ENCODE measurements at places on chromosomes 1 and 21.

DNA sequence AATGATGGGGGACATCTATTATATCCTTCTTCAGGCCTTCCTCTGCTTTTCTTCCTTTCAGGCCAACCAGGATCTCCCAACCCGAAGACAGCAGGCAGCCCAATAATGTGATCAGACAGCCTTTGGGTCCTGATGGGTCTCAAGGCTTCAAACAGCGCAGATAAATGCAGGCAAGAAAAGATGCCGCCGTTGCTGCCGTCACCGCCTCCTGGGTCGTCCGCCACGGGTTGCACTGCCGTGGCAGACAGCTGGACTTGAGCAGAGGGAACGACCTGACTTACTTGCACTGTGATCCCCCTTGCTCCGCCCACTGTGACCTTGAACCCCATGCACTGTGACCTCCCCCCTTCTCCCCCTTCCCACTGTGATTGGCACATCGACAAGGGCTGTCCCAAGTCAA is 27.9 kb downstream of the SZRD1 start:
- no peak for DNase-seq

DNA sequence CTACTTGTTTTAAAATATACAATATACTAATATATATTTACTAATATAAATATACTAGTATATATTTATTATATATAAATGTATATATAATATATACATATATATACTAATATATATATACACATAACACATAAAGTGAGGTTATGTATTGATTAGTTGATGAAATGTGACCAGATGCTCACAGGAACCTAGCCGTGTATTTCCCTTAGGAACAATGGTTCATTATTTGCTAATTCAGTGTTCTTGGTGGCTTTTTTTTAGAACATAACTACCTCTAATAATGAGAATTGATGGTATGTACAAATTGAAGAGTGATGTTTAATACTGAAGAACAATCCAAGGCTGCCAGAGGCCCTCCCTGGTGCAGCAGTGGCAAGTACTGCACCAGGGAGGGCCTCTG is 37.9 kb upstream of the ITPKB start:
- DNase-seq, result no peak

DNA sequence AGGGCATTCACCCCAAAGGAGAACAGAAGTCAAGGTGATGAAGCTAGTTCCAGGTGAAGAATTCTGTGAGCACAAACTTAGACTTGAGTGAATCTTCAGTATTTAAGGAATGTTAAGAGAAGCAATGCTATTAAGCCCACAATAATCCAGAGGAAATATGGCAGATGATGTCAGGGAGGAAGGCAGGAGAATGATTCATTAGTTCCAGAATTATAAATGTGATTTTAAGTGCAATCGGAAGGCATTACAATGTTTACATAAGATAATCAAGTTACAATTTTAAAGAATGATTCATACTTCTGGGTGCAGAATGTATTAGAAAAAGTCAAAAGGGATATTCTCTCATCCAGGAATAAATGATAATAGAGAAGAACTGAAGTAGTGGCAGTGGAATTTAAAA is 545.2 kb upstream of the BRINP3 start:
- DNase-seq, result no peak

- DNase-seq, result no peak
Observed at GRCh38 chr1:202086579-202087350, 36.0 kb upstream of the GPR37L1 start.

DNA sequence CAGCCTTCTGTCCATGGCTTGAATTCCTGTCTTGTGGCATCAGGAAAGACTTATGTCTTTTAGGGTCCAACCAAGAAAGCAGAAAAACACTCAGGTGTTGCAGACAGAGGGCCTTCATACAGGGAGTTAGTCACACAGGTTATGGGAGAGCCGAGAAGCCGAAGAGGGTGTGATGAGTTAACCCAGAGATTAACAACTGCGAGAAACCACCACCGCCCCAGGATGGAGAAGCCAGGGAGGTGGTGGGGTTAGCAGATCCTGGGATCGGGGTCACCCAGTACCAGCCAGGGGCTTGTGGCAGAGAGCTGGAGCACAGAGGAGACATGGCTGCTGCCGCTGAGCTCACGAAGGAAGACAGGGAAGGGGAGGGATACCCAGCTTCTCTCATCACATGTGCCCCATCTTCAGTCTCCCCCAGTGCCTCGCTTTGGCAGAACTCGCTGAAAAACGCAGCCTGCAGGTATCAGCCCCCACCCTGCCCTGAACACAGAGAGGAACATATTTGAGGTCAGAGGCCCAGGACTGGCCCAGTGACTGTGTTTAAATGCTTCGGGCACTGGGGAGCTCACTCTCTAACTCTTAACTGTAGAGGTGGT is 58.7 kb downstream of the RUNX3 start:
- no peak for DNase-seq

DNA sequence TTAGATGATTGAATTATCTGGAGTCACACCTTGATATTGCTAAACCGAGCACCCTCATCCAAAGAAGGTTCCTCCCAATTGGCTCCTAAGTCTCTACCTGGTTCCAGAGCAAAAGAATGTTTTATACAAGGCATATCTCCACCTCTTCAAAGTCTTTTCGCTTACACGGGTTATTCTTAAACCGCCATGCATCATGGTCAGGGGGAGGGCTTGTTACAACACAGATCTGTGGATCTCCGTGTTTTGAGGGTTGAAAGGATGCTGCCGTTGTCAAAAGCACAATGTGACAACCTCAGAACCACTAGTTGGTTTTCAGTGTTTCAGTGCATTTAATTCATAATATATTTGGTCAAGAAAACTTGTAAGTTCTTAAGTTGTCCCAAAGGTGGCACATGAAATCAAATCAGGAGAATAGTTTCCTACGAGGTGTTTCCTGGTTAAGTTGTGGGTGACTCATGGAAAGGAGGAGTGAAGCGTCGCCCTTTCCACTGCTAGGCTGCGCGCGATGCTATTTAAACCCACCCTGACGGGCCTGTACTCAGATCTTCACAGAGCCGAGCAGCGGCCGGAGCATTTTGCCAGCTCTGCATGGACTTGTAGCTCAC is 1531.6 kb upstream of the TPTE start:
- DNase-seq, result no peak

DNA sequence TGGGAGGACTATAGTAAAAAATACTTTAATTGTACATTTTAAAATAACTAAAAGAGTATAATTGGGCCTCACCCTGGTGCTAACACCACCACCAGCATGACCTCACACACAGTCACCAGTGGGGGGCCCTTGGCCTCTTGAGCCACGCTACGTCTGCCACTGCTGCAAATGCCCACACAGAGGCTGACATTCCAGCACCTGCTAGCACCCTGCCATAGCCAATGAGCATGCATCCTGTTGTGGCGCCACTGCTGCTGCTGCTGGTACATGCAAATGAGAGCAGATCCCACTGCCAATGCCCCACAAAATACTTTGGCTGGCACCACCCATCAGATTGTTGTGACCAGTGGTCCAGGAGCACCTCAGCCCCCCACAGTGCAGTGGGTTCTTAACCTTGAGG is 31.5 kb upstream of the TNR start:
- DNase-seq, result no peak

- DNase-seq, result no peak
Observed at GRCh38 chr1:36847761-36848160, 186.6 kb downstream of the GRIK3 start.

GRCh38 chr1:197224160-197224559 is 43.9 kb upstream of the CRB1 start:
- no peak for DNase-seq

DNA sequence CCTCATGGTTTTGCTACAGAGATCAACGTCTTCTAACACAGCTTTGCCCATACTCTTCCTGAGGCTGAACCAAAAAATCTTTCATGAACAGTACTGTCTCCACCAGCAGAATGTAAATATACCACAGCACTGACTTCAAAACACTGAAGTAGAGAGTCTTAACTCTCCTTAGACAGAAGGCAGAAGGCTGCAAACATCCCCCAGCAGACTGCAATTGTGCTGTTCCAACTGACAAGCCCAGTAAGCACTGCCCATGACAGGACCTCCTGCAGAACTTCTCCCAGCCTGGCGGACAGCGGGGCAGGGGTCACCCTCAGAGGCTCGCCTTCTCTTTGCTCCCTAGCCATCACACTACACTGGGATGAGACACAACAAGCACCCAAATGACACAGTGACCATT is 218.7 kb downstream of the RERE start:
- DNase-seq, result peak; percentile 9

GRCh38 chr1:3570066-3570986 is 41.0 kb downstream of the MEGF6 start:
- no peak for DNase-seq

DNA sequence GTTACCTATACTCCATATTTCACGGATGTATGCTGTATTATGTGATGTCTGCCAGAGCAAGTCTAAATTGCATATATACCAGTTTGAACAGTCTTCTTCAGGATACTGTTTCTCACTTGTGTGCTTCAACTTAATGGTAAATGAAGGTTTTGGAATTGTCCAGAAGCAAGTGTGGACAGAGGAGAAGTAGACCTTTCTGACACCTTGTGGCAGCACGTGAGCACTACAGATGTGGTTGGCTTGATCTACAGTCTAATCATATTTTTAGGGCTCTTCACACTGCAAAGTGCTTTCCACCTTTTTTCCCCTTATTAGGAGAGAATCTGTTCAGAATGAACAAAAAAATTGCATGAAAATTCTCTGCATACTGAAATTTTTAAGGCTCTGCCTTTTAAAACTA is 10.9 kb downstream of the MORC3 start:
- no peak for DNase-seq

GRCh38 chr1:963746-964525 is 2.3 kb upstream of the PLEKHN1 start:
- DNase-seq, result no peak

DNA sequence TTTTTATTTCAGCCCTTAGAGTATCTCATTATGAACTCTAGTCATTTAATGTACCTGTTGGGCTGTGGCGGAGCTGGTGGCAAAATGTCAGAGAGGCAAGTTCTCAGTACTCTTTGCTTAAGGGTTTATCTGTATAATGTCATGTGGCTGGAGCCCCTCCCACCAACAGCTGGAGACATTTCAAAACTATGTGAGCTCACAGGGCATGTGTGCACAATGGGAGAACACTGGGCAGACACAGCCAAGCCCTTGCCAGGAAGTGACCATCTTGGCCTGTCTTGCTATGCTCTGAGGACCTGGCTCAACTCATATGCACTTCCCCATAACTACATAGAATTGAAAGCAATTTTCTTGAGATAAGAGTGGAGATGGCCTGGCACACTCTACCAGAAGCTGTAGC is 296.4 kb downstream of the PTPRU start:
- DNase-seq, result no peak

GRCh38 chr1:183909672-183910071 is 104.8 kb downstream of the RGL1 start:
- DNase-seq, result no peak

- no peak for DNase-seq
Observed at GRCh38 chr1:19921310-19921709, 2.1 kb downstream of the PLA2G2E start.

DNA sequence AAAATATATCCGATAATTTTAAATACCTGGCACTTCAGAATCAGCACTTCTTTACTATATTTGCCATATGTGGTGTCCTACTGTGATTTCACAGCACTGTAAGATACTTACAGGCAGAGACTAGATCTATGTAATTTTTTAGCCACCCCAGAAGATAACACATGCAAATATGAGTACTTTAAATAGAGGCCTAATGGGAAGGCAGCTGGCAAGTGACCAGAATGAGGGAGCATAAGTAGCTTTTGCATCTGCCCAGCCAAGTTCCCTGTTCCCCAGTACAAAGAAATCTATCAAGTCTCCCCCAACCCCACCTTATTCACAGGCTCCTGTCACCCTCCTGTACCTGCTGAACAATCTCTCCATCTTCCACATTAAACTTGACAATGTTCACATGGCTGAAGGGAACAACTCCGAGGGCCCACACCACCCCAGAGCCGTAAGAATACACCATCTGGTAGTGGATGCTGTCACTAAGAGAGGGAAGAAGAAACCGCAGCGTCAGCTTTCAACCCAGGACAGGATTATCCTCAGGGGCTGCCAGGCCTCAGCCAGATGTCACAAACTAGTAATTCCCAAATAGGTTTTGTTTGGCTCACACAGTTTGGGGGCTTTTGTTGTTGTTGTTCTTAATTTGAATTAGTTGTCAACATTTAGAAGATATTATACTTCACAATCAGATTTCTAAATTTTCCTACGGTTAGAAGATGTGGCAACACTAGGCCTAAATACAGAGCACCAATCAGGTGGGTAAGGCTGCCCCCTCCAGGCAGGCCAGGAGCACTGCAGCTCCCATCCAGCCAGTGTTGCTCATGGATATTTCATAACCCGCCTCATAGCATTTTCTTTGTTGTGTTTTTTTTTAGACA is 10.4 kb downstream of the EMC1 start:
- DNase-seq, result no peak

- DNase-seq, result no peak
Observed at GRCh38 chr1:80417671-80418070, 1383.1 kb upstream of the ADGRL2 start.

DNA sequence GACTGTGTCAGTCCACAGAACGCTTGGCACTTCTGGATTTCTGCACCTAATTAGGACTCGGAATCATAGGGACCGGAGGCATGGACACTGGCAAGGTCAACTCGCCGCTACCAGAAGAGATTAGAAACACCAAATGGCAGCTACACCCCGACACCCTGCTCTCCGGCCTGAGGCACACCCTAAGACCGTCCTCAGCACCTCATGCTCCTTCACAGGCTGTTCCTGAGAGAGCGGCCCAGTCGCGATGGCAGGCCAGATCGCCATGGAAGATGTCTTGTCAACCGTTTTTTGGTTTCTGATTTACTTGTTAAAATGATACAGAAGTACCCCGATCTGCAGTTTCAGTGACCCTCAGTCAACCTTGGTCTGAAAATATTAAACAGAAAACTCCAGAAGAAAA is 46.8 kb downstream of the NPHP4 start:
- DNase-seq, result no peak

GRCh38 chr1:112961072-112961471 is 5.1 kb upstream of the SLC16A1 start:
- no peak for DNase-seq

DNA sequence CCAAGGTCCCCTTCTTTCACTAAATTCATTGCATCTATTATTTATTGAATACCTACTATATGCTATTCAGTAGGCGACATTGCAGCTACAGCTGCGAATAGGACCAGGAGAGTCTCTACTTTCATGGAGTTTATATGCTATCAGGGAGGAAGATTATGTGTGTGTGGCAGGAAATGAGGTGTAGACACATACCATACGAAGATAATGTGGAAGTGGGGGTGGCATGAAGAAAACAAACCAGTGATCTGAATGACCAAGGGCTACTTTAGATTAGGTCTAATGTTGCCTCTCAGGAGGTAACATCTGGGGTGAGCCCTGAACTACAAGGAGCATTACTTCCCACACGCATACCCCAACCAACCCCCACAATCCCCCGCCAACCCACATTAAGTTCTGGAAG is 1.0 kb upstream of the PPIH start:
- no peak for DNase-seq

GRCh38 chr21:45319461-45320211 is 31.9 kb upstream of the POFUT2 start:
- no peak for DNase-seq

GRCh38 chr1:161200992-161201835 is 953 bp upstream of the NDUFS2 start:
- no peak for DNase-seq
